Upper lobe of left lung (tissue), 6 donors: ENCODE measurements at places on chromosomes 11 and 22. TPM values are rescaled to one million over a fixed set of nuclear protein-coding genes. Genes with fewer than 3 reads are reported as not detected.

Gene KCNA4
- total RNA-seq: 0.40 TPM

Gene MYEOV
- 0.98 TPM for total RNA-seq

Gene AGBL2
- total RNA-seq: 15.7 TPM

Gene UPK3A
- not detected for total RNA-seq

Gene CEP126
- total RNA-seq: 3.2 TPM

Gene PPP6R2
- 65.2 TPM for total RNA-seq

Gene CCDC73
- total RNA-seq: not detected

Gene OR2D2
- total RNA-seq: not detected

Gene RBMXL2
- not detected for total RNA-seq

Gene OR5A2
- not detected for total RNA-seq
